ENCODE measurements at places on chromosomes 4 and X.

DNA sequence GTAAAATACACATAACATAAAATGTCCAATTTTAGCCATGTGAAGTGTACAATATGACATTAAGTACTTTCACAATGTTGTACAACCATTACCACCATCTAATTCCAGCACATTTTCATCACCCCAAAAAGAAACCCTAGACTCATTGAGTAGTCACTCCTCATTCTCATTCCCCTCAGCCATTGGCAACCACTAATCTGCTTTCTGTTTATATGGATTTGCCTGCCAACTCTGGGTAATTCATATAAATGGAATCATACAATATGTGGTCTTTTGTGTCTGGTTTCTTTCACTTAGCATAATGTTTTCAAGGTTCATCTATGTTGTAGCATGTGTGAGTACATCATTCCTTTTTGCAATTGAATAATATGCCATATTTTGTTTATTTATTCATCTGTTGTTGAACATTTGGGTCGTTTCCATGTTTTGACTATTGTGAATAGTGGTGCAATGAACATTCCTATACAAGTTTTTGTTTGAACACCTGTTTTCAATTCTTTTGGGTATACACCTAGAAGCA is 43.0 kb downstream of the EIF2S3 start:
- no peak for DNase-seq

GRCh38 chr4:74413265-74413664 is 31.7 kb upstream of the AREG start:
- DNase-seq: no peak

- DNase-seq: no peak
Observed at GRCh38 chrX:47648376-47648775, 2.0 kb downstream of the ELK1 start.

- DNase-seq: no peak
Observed at GRCh38 chrX:124502166-124502565, 155.8 kb downstream of the SH2D1A start.

GRCh38 chr4:72661830-72662229 is 92.8 kb upstream of the ADAMTS3 start:
- DNase-seq: no peak

- DNase-seq: no peak
Observed at GRCh38 chr4:39085891-39086290, 23.9 kb downstream of the KLHL5 start.

- DNase-seq: no peak
Observed at GRCh38 chr4:66275411-66276038, 605.2 kb upstream of the EPHA5 start.

DNA sequence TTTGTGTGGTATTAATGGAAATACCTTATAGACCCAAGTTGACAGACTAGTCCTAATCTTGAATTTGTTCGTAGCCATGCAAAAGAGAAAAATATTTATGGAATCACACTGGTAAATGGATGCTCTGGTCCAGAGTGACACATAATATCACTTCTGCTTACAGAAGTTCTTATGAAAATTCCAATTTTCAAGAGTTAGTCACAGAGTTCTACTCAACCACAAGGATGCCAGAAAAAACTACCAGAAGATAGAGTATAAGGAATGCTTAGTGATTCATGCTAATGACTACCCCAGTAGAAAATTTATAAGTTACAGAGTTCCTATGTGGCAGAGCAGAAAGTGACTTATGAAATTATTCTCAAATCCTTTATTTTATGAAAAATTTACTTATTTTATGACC is 1384.8 kb downstream of the FAM133A start:
- DNase-seq: no peak

DNA sequence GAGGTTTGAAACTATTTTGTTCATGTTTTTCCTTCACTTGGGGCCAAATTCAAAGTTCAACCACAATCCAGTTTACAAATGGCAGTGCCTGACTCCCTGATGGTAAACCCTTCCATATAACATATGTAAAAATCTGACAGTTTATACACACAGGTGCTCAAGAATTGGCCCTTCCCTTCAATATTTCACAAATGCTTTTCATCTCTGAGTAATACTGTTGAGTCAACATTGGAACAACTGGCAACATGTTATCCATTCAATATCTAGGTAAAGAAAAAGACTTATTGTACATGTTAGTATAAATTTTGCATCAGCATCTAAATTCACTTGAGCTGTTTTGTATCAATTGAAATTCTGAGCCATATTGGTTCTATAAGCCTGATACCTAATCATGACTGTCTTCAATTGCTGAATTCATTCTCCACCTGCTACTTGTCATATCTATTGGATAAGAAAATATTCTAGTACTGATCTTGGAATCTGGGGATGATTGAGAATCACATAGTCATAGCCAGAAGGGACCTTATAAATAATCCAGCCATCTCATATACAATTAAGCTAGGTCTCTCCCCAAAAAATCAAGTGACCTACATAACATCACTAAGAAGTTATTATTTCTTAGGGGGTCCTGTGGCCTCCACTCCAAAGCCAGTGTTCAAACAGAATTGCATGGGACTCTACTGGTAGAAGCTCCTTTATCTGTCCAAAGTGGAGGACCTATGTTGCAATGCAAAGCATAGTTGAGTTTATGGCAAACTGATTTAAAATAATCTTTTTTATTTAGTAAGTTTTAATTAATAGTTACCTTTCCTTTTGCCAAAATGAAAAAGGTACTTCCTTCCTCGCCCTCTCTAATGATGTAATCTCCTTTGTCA is 61.9 kb downstream of the PRKG2 start:
- DNase-seq: no peak

- peak; percentile 18 for DNase-seq
Observed at GRCh38 chr4:55378617-55379467, 16.9 kb upstream of the TMEM165 start.

DNA sequence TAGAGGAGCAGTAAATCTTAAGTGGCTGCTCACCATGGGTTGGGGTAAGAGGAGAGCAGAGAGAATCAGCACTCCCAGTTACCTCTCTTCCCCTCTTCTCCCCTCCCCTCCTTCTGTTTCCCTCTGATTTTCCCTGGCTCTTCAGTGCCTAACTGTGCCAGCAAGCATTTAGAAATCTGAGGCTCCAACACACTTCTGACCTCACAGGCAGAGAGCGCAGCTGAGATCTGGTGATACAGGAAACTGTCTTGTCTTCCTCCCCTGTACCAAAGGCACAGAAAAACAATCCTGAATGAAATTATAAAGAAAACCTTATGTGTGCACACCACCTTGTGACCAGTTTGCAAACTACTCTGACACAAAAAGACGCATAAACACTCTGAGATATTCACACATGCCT is 82.4 kb upstream of the SMIM10 start:
- DNase-seq: peak; percentile 14

DNA sequence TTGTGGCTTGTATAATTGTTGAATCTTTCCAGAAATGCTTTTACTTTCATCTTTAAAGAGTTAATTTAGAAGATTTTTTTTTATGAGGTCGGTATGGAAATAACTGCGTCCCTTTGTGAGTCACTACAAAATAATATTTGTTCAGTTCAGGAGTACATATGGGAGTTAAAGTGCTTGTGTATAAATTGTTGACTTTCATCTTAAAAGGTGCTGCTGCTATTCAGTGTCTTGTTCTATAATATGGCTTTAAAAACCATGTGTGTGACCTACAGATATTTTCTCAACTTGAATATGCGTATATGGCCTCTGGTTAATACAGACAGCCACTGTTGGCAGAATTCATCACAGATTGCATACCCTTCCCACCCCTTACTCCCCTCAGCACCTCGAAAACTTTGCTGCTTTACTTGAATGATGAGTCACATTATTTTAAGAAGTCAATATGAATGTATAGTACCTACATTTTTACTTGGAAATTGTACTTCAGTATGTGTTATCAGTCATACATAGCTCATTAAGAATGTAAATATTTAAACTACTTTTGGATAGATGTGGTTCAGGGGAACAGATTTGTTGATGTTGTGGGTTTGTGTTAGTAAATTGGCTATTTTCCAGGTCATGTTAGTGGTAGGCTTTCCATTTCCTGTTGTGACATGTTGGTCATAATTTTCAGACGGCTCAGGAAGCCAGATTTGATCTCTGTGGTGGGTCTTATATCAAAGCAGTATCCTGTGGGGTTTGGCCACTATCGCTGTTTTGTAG is 1.5 kb downstream of the CLCN3 start:
- DNase-seq: peak; percentile 83

- DNase-seq: no peak
Observed at GRCh38 chr4:11420327-11420726, 8.4 kb downstream of the HS3ST1 start.

- DNase-seq: no peak
Observed at GRCh38 chr4:95499291-95499696, 49.5 kb downstream of the UNC5C start.

DNA sequence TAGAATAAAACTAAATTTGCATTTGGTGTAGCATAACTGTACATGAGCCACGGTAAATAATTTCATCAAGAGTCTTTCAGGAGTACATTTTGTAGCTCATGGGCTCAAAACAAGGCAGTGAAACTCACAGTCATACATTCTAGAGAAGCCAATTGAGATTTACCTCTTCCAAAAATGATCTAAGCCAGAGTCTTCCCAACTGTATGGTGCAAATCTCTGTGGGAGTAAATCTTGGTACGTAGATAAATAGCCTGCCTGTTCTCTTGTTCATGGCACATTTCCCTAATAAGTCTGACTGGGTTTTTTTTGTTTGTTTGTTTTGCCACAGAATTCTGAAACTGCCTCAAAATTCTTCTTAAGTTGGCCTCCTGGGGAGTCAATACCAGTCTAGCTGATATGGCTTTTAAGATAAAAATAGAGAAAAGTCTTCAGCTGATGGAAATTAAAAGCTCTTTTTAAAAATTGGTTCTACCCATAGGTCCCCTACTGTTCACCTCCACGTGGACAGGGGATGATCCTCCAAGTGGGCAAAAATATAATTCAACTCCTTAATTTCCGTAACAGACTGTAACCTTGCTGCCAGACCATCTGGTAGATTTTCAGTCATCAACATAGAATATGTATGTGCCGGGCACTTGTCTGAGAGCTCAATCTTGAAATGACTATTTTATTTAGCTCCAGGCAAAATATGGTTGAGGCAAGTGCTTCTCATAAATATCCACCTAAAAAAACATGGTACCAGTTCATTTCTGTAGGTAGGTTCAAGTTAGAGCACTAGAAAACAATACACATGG is 365.4 kb downstream of the PDHA2 start:
- DNase-seq: no peak

- no peak for DNase-seq
Observed at GRCh38 chr4:5030221-5030620, 11.0 kb upstream of the CYTL1 start.

GRCh38 chr4:140151699-140152012 is 2.3 kb downstream of the MAML3 start:
- peak; percentile 88 for DNase-seq

DNA sequence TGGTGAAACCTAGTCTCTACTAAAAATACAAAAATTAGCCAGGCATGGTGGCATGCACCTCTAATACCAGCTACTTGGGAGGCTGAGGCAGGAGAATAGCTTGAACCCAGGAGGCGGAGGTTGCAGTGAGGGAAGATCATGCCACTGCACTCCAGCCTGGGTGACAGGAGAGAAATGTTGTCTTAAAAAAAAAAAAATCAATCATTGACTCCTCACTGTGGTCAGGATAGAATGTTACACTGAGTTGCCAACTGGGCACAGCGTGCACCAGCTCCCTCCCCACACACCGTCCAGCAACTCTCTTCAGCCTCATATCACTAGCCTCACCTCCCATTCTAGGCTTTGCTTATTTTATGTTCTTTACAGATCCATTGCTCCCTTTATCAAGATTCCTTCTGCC is 79.5 kb downstream of the CHRNA9 start:
- no peak for DNase-seq
